Erythroblast (primary cell): ENCODE measurements at places on chromosomes 5 and 9.

GRCh38 chr5:37930350-37930749, 90.5 kb upstream of the GDNF start:
- no peak for DNase-seq

DNA sequence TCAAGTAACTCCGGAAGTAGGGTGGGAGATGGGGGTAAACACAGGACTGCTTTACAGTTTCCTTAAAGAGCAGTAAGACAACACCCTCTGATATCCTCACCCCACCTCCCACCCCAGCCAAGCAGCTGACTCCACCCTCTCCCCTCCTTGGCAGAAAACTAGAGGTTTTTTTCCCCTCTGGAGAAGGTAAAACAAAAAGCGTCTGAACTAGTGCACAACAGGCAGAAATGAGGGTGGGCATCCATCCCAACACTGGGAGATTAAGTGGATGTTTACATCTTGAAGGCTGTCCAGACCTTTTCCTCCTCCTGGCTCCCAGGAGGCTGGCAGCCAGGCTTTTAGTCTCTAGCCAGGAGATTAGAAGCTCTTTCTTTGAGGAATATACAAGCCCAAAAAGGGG, 13.9 kb upstream of the CTNNAL1 start:
- DNase-seq: no peak

GRCh38 chr5:123001808-123002207, 34.7 kb downstream of the PPIC start:
- DNase-seq: no peak

GRCh38 chr5:69113851-69114250, 20.0 kb downstream of the SLC30A5 start:
- no peak for DNase-seq

GRCh38 chr9:27441741-27442070, 82.4 kb upstream of the IFNK start:
- no peak for DNase-seq
